ENCODE measurements at places on chromosomes 7 and 10. TPM values are rescaled to one million over a fixed set of nuclear protein-coding genes. Genes with fewer than 3 reads are reported as not detected.

CCDC146 gene
- total RNA-seq = 0.32 TPM

TAS2R60 gene
- total RNA-seq = not detected

WBP1L gene
- total RNA-seq = 29.5 TPM

NEURL1 gene
- total RNA-seq = 0.75 TPM

TFR2 gene
- total RNA-seq = 2.2 TPM

OR2A42 gene
- total RNA-seq = not detected

PKD2L1 gene
- total RNA-seq = 0.05 TPM

ARHGAP22 gene
- total RNA-seq = 4.0 TPM

PRSS2 gene
- not detected for total RNA-seq

RGR gene
- not detected for total RNA-seq

FAM131B gene
- total RNA-seq = 0.23 TPM

HOXA2 gene
- total RNA-seq = 0.81 TPM

CYP2C18 gene
- not detected for total RNA-seq

SOSTDC1 gene
- total RNA-seq = not detected

LRMDA gene
- total RNA-seq = 4.4 TPM

PNLIP gene
- total RNA-seq = not detected

MNX1 gene
- total RNA-seq = 4.7 TPM

DDX56 gene
- 115 TPM for total RNA-seq

POT1 gene
- total RNA-seq = 10.6 TPM

CHAT gene
- total RNA-seq = not detected

DNTT gene
- total RNA-seq = not detected

EPO gene
- not detected for total RNA-seq

MRPL32 gene
- total RNA-seq = 66.5 TPM

ATOH7 gene
- total RNA-seq = 0.10 TPM

LRRTM3 gene
- total RNA-seq = not detected

TDRD1 gene
- not detected for total RNA-seq

NRG3 gene
- total RNA-seq = not detected

TSPAN12 gene
- 0.79 TPM for total RNA-seq

MGAM2 gene
- 0.01 TPM for total RNA-seq

DPYSL4 gene
- total RNA-seq = 19.7 TPM

GPR141 gene
- not detected for total RNA-seq

SPDYE11 gene
- not detected for total RNA-seq

TEX36 gene
- not detected for total RNA-seq

HTR5A gene
- total RNA-seq = not detected

PDK4 gene
- total RNA-seq = 25.7 TPM

CCL24 gene
- not detected for total RNA-seq

IKZF1 gene
- total RNA-seq = not detected

GTPBP10 gene
- total RNA-seq = 24.5 TPM

TES gene
- 70.5 TPM for total RNA-seq

CUZD1 gene
- total RNA-seq = 1.4 TPM

SPDYE1 gene
- total RNA-seq = not detected

HKDC1 gene
- 11.8 TPM for total RNA-seq

SAP25 gene
- not detected for total RNA-seq

CYP2C19 gene
- total RNA-seq = not detected

CPVL gene
- 0.37 TPM for total RNA-seq

C7orf57 gene
- total RNA-seq = 0.31 TPM

C7orf25 gene
- 2.2 TPM for total RNA-seq

LFNG gene
- total RNA-seq = 19.4 TPM

MYL10 gene
- not detected for total RNA-seq

NPTX2 gene
- total RNA-seq = 0.12 TPM

PRKAR2B gene
- 2.2 TPM for total RNA-seq
